ENCODE measurements at places on chromosomes 1 and 21. TPM values are rescaled to one million over a fixed set of nuclear protein-coding genes. Genes with fewer than 3 reads are reported as not detected.

ZNF697 gene
- total RNA-seq: 13.4 TPM

PTGS2 gene
- 4.8 TPM for total RNA-seq

SLC50A1 gene
- total RNA-seq: 21.5 TPM

NMNAT2 gene
- total RNA-seq: under 0.01 TPM

PPIAL4G gene
- total RNA-seq: not detected

EFNA1 gene
- total RNA-seq: 1.8 TPM

SH2D2A gene
- 2.1 TPM for total RNA-seq

CNST gene
- total RNA-seq: 7.9 TPM

CR1L gene
- total RNA-seq: not detected

HPCA gene
- total RNA-seq: not detected

PTPN7 gene
- not detected for total RNA-seq

VWA5B1 gene
- not detected for total RNA-seq

PFDN2 gene
- 71.8 TPM for total RNA-seq

RNU1-3 gene
- total RNA-seq: under 0.01 TPM

OR2T2 gene
- not detected for total RNA-seq

SOX13 gene
- total RNA-seq: 6.1 TPM

ST6GALNAC3 gene
- 4.7 TPM for total RNA-seq

KRTAP19-8 gene
- not detected for total RNA-seq

EVA1B gene
- 247 TPM for total RNA-seq

PIGR gene
- not detected for total RNA-seq

NDUFS2 gene
- total RNA-seq: 222 TPM

SLC1A7 gene
- not detected for total RNA-seq

HMGCS2 gene
- total RNA-seq: not detected

CTSS gene
- 2.2 TPM for total RNA-seq

TFF3 gene
- total RNA-seq: 0.52 TPM

NPHS2 gene
- total RNA-seq: not detected

HSF2BP gene
- total RNA-seq: 1.0 TPM

MFSD2A gene
- 0.32 TPM for total RNA-seq

CDC42BPA gene
- 15.6 TPM for total RNA-seq

Data from epithelial cell of alveolus of lung (primary cell).